ENCODE measurements at places on chromosomes 12 and 14.

DNA sequence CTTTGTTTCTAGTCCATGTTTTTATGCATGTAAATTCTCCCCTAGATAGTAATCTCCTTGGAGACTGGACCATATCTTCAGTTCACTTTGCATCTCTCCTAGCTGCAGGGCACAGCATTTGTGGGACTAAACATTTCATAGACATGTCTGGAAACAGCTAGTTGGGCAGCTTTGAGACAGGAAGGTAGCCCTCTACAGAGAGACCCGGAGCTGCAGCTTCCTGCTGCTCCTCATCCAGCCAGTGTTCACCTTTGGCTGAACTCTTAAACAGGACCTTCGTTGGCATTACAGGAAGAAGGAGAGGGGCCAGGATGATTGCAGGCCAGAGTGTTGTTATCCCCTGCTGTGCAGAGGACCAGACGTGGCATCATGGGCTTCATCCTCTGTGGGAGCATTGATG lies 52.9 kb downstream of the GNS start:
- no peak for DNase-seq

- no peak for DNase-seq
Observed at GRCh38 chr14:99245564-99246511, 26.2 kb downstream of the BCL11B start.

GRCh38 chr12:10668526-10668925 lies 5.3 kb downstream of the STYK1 start:
- DNase-seq = no peak

GRCh38 chr12:52398176-52398575 lies 8.0 kb downstream of the KRT82 start:
- DNase-seq = no peak

GRCh38 chr14:76486251-76486743 lies 110.4 kb downstream of the ESRRB start:
- DNase-seq = no peak

DNA sequence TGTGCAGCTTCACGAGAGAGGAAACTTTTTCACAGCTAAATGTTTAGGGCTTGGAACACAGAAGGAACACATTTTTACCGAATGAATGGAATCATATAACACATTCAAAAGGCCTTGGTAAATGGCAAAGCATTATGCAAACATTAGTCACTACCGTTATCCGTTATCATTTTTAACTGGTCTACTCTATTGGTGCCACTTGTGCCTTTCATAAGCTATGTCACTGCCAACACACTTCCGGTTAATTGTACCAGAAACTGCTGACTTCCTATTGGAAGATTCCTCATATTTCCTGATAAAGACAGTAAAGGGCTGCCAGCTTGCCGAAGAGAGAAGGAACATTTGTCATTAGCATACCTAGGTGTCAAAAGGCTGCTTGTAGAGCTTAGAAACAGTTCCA lies 169.2 kb downstream of the APAF1 start:
- no peak for DNase-seq
